ENCODE measurements at places on chromosomes 1 and 21.

DNA sequence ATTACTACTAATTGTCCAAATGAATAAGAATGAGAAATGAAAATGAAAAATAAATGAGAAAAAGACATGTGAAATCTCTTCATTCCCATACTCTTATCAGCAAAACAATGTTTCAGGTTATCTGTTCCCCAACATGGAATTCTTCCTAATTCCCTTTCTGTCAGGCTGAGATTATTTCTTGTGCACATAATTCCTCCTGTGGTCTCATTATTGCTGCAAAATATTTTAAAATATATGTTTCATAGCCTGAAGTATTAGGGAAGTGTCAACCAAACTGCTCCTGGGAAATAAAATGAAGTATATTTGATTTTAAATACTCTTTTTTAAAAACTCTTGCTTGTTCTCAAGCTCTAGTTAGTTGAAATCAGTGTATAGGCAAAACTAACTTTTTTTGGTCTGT lies 314.9 kb downstream of the USP25 start:
- DNase-seq: no peak

- no peak for DNase-seq
Measured at GRCh38 chr1:97489834-97490233, 431.0 kb downstream of the DPYD start.

DNA sequence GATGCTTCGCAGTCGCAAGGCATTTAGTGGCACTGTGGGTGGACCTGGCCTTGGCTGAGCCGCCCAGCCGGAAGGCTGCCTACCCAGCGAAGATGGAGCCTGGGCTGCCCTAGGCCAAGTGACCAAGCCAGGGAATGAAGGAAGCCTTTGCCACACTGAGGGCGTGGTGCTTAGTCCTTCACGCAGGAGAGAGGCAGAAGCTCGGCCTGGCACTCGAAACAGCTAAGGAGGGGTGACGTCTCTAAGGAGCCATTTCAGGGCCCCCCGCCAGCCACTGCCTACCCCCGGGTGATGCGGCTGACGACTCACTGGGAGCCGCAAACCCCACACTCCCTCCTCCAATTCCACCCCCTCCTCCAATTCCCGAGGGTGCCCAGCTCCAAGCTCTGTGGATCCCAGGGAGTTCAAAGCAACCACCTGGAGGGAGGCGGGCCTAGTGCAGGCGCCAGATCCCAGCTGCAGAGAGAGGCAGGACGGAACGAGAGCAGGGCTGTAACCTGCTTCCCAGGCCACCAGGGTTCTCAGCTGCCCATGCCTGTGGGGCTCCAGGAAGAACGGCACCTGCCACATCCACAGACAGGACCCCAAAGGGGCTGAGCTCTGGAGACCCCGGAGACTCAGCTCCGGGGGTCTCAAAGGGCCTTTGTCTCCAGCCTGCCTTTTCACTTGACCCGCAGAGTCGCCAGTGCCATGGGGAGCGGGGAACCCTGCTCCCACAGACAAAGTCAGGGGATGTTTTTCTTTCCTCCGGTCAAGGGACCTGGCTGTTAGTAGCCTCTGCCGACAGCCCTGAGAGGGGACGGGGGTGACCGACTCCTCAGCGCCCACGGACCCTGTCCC lies 75.8 kb downstream of the ARHGEF16 start:
- no peak for DNase-seq

- no peak for DNase-seq
Measured at GRCh38 chr1:186837806-186838205, 9.1 kb downstream of the PLA2G4A start.
